Kidney capillary endothelial cell (primary cell): ENCODE measurements at places on chromosomes 3 and 15.

GRCh38 chr15:92142242-92143232 is 251.1 kb upstream of the ST8SIA2 start:
- DNase-seq: no peak

DNA sequence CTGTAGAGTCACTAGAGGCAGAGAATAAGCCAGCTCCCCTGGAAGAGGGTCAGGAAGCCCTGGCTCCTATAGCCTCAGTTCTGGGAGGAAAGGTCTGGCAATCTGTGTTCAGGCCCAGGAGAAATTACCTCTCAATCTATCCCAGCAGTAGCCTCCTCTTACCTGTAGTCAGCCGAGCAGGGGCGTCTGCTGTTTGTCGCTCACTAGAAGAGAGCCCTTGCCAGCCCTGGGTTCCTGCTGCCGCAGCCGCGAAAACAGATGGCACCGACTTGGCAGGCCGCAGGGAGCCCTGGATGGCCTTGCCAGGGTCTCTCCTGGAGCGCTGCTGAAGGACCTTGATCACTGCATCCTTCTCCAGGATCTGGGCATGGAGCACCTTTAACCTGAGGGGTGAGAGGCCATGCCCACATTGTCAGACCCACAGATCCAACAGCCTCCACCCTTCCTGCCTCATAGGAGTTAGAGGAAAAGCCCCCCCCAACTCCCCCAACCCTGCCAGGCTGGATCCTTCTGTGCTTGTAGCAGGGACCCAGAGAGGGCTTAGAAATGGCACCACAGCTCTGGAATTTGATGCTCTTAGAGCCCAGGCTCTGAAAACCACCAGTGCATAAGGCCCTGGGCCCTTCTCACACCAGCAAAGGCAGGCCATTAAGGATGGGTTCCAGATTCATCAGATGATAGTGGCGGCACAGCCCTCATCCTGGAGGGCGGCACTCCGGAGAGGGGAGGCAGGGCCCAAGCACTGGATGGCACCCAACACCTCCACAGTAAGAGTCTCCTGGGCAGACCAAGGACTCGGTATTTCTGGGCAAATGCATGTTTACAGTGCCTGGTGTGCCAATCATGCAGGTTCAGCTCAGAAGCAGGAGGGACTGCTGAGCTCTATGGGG is 14.9 kb downstream of the AMOTL2 start:
- no peak for DNase-seq

DNA sequence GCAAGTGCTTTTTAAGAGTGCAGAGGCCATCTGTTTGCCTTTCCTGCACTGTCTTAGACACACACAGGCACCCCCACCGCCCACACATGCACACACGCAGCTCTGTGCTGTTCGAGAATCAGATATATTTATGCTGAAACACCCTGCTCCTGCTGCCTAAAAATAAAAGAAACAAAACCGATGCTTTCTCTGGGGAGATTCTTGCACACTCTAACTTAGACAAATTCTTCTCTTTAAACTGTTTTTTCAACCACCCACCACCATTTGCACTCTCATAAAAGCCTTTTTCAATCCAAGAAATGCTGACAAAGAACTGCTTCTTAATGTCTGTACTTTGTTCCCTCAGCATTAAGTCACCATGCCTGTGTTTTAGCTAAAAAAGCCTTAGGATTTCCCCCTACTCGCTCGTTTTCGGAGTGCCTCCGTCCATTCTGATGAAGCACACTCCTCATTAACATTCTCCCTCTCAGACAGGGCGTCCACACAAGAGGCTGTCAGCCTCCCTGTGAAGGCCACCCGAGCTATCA is 26.2 kb downstream of the SLC12A8 start:
- DNase-seq: no peak

- no peak for DNase-seq
These were observed 7.8 kb downstream of the VWA5B2 start for GRCh38 chr3:184237211-184237610.
